Activated CD4-positive, alpha-beta T cell treated with anti-CD3 and anti-CD28 coated beads, Interleukin-2, amount 10 ng/mL, durations not matched to agents 7 days and 5 days (primary cell): ENCODE measurements at places on chromosomes 12 and 14. TPM values are rescaled to one million over a fixed set of nuclear protein-coding genes. Genes with fewer than 3 reads are reported as not detected.

Gene GCH1
- 55.1 TPM for total RNA-seq

- DNase-seq, result no peak
Measured at GRCh38 chr12:64744422-64745258, 14.6 kb downstream of the GNS start.

DNA sequence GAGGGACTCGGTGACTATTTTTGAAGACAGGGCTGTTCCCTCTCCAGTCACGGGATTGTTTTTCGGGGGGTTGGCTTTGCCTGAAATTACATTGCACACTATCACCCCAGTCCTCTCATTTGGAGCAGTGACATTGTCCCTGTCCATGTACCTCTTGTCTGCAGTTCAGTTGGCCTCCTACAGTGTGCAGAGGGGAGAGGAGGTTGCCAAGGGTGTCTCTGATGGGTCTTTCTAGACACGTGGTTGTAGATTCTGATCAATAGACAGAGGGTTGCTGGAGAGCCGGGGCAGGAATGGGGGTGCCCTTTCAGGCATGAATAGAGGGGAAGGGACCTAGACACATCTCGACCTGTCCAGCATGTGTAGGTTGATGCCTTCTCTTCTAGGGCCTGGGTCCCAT is 1.2 kb downstream of the TMEM120B start:
- peak; percentile 18 for DNase-seq

GRCh38 chr12:102468261-102468915 is 12.0 kb downstream of the IGF1 start:
- DNase-seq, result no peak

DNA sequence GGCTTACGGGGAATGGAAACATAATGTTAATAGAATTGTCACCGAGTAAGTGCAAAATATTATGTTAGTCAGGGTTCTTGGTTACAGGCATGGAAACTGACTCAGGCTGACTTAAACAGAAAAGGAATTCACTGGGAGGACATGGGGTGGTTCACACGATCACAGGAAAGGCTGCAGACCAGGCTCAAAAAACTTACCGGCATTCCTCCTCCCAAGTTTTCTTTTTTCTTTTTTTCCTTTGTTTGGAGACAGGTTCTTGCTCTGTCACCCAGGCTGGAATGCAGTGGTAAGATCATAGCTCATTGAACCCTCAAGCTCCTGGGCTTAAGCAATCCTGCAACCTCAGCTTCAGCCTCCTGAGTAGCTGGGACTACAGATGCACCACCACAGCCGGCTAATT is 11.9 kb upstream of the UBE2N start:
- no peak for DNase-seq
